ENCODE measurements at places on chromosomes 1 and 21.

GRCh38 chr1:37860346-37860666 is 914 bp upstream of the MTF1 start:
- DNase-seq, result no peak

GRCh38 chr1:111656086-111657017 is 36.8 kb downstream of the RAP1A start:
- DNase-seq, result no peak

- DNase-seq, result no peak
Measured at GRCh38 chr1:71657891-71658679, 577.2 kb upstream of the ZRANB2 start.

GRCh38 chr1:88537787-88538186 is 146.3 kb upstream of the PKN2 start:
- no peak for DNase-seq

DNA sequence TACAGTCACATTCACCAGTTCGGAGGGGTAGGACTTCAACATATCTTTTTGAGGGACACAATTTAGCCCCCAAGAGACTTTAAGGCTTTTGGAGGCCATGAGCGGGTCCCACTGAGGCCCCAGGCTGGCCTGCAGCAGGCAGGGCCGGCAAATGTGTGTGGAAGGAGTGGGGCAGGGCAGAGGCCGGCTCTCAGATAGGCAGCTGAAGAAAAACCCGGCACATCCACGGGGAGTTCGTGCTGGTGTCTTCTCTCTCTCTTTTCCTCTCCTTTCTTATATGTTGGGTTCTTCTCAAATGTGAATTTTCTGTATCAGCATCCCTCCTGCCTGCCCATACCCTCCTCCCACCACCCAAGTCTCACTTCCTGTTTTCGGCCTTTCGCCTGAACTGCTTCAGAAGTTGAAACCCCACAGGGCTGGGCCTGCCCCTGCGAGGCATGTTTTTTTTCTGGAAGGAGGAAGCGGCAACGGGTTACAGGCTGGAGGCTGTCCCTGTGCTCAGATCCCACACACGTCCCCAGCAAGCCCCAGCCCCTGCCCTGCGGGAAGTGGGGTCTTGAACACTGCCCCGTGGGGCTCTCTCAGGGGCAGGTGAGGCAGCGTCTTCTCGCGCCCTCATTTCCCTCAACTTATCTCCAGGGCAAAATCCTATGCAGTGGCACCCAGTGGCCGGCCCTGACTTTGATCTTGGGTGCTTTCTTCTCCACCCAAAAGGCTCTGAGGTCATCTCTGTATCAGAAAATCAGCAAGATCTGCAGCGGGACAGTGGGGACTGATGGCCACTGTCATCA is 9.7 kb upstream of the UMODL1 start:
- no peak for DNase-seq

DNA sequence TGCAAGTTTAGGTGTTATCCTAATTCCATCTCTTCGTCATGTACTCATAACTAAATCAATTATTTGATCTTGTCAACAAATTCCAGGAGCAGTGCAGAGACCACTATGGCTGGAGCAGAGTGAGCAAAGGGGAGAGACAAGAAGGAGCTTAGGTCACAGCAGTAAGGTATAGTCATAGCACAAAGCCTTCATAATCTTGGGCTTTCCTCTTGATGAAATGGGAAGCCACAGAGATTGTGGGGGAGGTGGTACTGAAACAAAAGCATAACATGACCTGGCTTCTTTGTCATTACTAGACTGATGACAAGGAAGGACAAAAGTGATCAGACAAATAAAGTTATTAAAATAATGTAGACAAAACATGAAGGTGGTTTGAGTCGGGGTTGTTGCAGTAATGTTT is 60.1 kb upstream of the PTGS2 start:
- no peak for DNase-seq

DNA sequence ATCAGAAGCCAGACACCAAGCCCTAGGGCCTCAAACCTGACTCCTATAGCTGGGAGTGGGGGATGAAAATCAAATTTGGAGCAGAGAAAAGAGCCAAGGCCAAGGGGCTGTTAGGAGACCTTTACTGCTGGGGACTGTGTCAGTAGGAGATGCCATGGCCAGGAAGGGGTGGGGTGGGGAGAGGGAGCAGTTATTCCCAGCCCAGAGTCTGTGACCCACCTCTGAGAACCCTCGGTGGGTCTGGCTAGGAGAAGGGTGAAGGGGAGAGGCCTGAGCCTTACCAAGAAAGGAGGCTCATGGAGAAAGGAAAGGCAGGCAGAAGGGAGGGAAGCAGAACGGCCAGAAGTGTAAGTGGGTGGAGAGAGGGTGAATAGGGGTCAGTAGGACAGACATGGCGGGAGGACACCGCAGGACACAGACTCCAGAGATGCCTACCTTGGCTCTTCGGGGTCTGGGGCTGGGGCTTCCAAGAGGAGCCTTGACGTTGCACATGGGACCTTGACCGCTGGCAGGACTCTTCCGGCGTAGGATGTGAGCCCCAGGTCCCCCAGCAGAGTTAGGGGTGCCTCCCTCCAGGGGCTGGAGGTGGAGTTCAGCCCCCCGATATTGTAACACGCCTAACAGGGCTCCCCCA is 1.2 kb downstream of the ADAMTS4 start:
- no peak for DNase-seq

DNA sequence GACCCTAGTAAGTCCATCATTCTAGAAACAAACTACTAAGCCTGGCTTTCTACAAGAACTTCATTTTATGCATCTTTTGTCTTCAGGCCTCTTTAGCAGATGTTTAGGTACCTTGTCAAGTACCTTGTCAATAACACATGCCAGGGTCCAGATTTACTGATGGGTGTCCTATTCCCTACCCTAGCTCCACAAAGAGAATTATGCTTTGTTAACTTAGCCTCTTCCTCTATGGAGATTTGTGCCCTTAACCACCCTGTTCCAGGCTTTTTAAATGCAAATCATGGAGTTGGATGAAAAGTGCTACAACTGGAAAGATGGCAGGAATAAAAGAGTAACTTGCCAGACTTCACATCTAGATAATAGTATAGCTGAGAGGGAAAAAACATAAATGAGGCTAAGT is 42.7 kb downstream of the SPATA46 start:
- DNase-seq, result no peak

DNA sequence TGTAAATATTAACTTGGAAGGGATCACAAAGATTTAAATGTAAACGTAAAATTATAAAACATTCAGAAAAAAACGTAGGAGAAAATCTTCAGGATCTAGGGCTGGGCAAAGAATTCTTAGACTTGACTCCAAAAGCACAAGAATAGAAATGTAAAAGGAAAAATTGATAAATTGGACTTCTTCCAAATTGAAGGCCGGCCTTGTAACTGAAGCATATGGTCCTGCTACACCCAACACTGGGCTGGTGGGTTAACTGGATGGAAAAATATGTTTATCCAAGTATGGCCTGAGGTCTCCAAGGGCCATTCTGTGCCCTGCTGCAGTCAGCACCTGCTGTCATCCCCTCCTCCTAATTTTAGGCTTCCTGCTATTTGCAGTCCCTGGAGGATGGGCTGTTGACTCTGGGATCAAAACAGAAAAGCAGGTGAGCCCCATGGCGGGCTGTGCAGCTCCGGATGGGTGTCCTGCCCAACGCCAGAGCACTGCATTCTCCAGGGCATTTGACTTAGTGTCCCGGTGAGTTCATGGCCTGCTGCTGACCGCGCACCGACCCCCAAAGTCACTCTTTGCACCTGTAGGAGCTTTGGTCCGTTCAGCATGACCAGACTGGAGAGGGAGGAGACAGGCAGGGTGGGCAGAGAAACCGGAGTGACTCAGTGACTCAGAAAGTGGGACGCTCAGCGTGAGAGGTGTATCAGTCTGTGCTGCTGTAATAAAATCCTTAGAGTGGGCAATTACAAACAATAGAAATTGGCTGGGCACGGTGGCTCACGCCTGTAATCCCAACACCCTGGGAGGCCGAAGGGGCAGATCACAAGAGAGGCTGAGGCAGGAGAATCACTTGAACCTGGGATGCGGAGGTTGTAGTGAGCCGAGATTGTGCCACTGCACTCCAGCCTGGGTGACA is 6.1 kb upstream of the AIRE start:
- DNase-seq, result no peak

DNA sequence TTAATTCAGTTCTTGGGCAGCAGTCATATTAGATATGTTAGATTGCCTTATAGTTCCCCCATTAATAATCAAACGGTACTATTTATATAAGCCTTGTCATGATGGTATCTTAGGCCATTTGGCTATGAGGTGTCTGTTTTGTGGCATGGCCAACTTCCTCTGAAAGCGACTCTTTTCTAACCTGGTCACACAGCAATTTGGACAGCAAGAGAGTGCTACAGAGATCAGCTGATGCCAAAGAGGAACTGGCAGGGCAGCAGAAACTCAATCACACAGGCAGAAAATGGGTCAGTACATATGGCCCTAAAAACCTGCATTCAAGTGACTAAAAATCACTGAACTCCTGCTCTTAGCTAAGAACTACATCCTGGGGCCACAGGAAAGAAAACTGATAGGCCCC is 13.4 kb upstream of the MUTYH start:
- DNase-seq, result no peak

GRCh38 chr1:207649865-207650580 is 5.1 kb downstream of the CR1L start:
- no peak for DNase-seq

DNA sequence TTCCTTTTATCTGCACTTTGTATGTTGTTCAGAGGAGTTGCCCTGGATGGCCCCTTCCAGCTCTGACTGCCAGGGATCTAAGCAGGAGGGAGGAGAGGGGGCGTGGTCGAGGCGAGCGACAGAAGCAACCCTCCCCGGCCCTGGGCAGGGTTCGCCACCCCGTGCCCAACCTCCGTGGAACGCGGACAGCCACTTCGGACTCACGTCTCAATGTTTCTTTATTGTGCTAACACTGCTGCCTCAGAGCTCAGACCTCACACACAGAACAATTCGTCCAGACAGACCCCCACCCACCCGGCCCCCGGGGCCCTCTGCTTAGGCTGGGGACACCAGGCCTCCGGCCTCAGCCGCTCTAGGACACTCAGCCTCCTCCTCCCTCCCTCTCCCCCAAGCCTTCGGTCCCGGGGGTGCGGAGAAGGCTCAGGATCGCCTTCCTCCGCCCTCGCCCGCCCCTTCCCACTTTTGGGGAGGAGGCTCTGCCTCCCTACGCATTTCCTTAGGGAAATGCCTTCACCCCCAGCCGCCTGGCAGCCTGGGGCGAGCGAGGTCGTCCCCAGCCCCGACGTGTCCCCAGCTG is 8.3 kb downstream of the VSIG8 start:
- DNase-seq, result no peak

DNA sequence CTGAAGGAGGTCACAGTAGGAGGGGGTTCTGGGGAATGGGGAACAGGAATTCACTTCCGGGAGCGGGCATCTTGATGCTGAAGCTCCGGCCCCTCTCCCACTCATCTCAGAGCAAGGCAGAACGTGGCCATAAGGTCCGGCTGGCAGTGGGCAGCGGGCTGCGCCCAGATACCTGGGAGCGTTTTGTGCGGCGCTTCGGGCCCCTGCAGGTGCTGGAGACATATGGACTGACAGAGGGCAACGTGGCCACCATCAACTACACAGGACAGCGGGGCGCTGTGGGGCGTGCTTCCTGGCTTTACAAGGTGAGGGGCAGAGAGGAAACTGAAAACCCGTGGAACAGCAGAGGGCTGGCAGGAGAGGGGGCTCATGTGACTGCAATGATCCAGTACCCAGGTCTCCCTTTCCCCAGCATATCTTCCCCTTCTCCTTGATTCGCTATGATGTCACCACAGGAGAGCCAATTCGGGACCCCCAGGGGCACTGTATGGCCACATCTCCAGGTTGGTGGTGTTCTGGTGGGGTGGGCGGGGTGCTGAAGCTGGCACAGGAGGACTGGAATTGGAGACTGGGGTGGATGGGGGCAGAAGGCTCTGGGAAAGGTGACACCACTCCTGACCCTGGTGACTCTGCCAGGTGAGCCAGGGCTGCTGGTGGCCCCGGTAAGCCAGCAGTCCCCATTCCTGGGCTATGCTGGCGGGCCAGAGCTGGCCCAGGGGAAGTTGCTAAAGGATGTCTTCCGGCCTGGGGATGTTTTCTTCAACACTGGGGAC is 3.0 kb downstream of the SLC27A3 start:
- no peak for DNase-seq

GRCh38 chr1:43554444-43554992 is 23.8 kb downstream of the PTPRF start:
- no peak for DNase-seq

GRCh38 chr1:48402599-48402998 is 69.4 kb downstream of the SPATA6 start:
- no peak for DNase-seq

- DNase-seq, result no peak
Measured at GRCh38 chr1:204083491-204083890, 10.6 kb downstream of the SOX13 start.

- no peak for DNase-seq
Measured at GRCh38 chr1:5639106-5639722, 353.0 kb downstream of the NPHP4 start.

- no peak for DNase-seq
Measured at GRCh38 chr1:151711044-151711800, 5.4 kb downstream of the CELF3 start.

DNA sequence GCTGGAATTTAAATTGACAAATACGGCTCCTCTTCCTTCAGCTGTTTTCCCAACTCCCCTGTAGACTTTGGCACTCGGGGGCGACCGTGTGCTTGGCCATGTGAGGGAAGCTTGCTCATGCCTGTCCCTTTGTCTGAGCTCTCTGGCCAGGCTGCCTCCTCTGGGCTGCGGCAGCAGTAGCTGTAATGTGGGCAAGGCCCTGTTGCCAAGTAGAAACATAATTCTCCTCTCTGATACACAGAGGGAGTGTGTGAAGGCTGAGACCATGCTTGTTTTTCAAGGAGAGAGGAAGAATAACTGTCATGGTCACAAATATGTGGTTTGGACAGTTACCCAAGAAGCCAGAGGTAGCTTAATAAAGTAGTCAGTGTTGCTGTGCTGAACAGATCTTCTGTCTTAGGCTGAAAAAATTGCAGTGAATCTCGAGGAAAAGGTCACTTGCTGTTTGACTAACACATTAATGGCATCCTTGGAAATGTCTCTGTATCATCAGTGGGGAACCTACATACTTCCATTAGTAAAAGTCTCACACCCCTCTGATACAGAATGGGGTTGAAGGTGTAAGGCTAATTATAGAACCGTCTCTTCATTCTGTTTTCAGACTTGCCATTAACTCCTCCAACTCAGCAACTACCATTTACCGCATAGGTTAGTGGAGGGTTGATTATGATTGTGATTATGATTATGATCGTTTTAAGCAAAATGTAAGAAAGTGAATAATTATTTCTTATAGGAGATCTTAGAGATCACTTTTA is 94.6 kb downstream of the TGFB2 start:
- DNase-seq, result no peak

Measured in activated T-helper 1 cell treated with Interleukin-2 at 50 U/mL for 16 hours (primary cell).